ENCODE measurements at places on chromosomes 2 and 18. TPM values are rescaled to one million over a fixed set of nuclear protein-coding genes. Genes with fewer than 3 reads are reported as not detected.

The CNOT9 gene
- total RNA-seq: 32.9 TPM

The DBI gene
- 47.7 TPM for total RNA-seq

The EVA1A gene
- total RNA-seq: 25.2 TPM

The SIX3 gene
- total RNA-seq: not detected

The KLHL30 gene
- total RNA-seq: 0.33 TPM

The CREG2 gene
- total RNA-seq: 0.25 TPM

The TRMT61B gene
- total RNA-seq: 15.2 TPM

The GAREM2 gene
- 0.57 TPM for total RNA-seq

The CCDC85A gene
- total RNA-seq: 0.45 TPM

The HSPE1 gene
- total RNA-seq: 66.3 TPM

The REG1B gene
- not detected for total RNA-seq

The DSC2 gene
- 0.82 TPM for total RNA-seq

The RUFY4 gene
- not detected for total RNA-seq

The HOXD8 gene
- 0.45 TPM for total RNA-seq

The NGEF gene
- 1.1 TPM for total RNA-seq

The RGPD3 gene
- 0.45 TPM for total RNA-seq

The LCT gene
- total RNA-seq: not detected

The ERBB4 gene
- total RNA-seq: 0.16 TPM

The ABCA12 gene
- total RNA-seq: 0.09 TPM
